Bronchial epithelial cell (primary cell): ENCODE measurements at places on chromosomes 7 and 10.

- no peak for DNase-seq
Observed at GRCh38 chr10:84542522-84543490, 214.4 kb downstream of the CCSER2 start.

DNA sequence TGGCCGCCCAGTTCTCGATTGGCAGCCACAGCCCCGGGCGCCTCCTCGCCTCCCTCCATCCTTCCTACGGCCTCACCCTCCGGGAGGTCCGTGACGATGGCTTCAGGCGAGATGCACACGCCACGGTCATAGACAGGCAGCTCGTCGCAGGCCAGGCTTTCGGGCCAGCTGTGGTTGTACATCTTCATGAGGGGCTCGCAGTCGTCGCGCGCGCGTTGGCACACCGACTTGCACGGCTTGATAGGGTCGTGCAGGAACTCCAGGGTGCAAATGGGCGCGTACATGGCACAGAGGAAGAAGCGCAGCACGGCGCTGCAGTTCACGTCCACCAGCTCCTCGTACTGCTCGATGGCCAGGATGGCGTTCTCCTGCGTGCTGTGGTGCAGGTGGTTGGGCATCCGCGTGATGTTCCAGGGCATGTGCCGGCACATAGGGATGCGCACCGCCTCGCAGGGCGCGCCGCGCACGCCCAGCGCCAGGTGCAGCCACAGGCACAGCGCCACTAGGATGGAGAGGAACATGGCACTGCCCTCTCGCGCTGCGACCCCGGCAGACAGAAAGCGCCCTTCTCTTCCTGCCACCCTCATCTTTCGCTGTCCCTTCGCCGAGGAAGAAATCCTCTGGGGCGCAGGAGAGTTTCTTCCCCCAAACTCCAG lies 472 bp downstream of the SFRP4 start:
- no peak for DNase-seq

- DNase-seq: no peak
Observed at GRCh38 chr7:110507832-110508231, 583.1 kb upstream of the LRRN3 start.

DNA sequence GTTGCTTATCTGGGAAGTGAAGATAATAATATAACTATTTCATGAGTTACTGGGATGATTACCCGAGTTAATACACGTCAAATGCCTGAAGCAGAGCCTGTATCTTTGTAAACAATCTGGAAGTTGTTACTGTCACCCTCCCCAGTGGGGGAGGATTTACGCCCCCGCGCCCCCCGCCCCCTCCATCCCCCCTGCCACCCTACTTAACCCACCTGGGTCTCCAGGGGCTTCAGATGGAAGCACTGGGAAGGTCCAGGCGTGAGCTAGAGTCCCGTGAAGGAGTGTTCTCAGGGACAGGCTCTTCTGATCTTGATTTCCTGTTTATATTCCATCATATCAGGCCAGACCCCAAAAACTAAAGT lies 691 bp upstream of the PPA1 start:
- no peak for DNase-seq

DNA sequence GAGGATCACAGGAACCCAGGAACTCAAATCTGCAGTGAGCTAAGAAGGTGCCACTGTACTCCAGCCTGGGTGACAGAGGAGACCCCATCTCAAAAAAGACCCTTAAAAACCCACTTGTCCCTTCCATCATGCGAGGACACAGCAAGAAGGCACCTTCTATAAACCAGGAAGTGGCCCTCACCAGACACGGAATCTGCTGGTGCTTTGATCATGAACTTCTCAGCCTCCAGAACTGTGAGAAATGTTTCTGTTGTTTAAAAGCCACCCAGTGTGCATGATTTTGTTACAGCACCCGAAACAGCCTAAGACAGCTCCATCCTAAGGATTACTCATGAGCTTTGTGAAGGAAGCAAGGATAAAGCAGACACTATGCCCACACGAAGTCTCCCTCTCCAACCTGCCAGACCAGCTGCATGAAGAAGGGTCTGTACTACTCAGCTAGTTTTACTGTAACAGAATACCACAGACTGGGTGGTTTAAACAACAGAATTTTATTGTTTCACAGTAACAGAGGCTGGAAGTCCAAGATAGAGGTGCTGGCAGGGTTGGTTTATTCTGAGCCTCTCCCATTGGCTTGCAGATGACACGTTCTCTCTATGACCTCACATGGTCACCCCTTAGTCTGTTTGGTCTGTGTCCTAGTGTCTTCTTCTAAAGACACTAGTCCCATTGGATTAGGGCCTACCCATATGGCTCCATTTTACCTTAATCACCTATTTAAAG lies 13.7 kb downstream of the VIM start:
- no peak for DNase-seq

- DNase-seq: no peak
Observed at GRCh38 chr10:69453795-69454194, 2.5 kb downstream of the TSPAN15 start.

GRCh38 chr7:158613481-158613880 lies 25.9 kb upstream of the PTPRN2 start:
- DNase-seq: no peak
